ENCODE measurements at places on chromosomes 1 and 21. TPM values are rescaled to one million over a fixed set of nuclear protein-coding genes. Genes with fewer than 3 reads are reported as not detected.

TRMT13 gene
- total RNA-seq, result 15.8 TPM

CRYAA gene
- total RNA-seq, result not detected

SPRR1B gene
- 1.2 TPM for total RNA-seq

PLD5 gene
- total RNA-seq, result 0.66 TPM

MECR gene
- 14.3 TPM for total RNA-seq

EPHA2 gene
- total RNA-seq, result 1.4 TPM

Data from thymus (tissue), 14 donors.